ENCODE measurements at places on chromosomes 1 and 21.

DNA sequence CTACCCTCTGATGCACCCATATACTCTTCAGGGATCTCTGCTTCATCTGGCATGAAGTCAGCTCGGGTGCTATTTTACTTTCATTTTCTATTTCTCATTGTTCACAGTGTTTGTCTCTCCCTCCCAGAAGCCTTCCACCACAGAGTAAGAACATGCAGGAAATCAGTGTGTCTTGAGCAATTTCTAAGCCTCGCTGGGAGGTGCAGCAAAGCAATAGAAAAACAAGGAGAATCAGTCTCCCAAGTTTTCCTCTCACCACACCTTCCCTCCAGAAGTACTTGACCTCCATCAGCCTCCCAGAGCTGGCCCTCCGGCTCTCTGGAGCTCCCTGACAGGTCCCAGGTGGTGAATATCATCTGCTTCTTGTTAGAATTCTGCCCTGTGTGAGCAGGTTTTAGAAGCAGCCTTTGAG lies 594.7 kb upstream of the CAMK1G start:
- DNase-seq = peak; percentile 59

DNA sequence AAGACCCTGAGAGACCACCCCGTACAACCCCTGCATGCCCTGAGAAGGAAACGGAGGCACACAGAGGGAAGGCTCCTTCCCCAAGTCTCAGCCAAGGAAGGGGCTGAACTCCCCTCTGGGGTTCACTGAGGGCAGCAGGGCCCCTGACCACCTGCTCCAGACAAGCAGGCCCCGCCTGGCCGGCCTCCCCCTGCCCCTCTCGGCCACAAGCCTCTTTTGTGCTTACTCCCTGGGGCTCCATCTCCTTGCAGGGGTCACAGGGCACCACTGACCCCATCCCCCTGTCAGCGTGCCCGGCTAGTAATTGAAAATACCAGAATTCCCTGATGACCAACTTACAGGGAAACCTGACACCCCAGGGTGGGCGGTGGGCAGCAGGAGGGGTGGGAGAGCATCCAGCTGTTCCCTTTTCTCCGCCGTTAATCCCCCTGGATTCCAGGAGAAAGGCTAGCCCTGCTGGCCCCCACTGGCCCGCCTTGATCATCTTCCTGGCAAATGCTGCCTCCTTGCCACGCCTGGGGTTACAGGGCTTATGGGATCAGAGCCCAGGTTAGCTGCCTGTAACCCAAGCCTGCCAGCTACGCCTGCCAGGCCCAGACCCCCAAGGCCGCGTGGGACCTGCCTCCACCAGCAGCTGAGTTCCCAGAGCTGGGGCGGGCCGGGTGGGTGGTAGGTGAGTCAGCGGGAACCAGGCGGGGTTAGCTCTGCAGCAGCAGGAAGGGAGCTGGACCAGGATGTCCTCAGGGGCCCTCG lies 96.1 kb downstream of the LACTBL1 start:
- DNase-seq = peak; percentile 44

GRCh38 chr1:167517535-167518330 lies 596 bp downstream of the CD247 start:
- DNase-seq = no peak

DNA sequence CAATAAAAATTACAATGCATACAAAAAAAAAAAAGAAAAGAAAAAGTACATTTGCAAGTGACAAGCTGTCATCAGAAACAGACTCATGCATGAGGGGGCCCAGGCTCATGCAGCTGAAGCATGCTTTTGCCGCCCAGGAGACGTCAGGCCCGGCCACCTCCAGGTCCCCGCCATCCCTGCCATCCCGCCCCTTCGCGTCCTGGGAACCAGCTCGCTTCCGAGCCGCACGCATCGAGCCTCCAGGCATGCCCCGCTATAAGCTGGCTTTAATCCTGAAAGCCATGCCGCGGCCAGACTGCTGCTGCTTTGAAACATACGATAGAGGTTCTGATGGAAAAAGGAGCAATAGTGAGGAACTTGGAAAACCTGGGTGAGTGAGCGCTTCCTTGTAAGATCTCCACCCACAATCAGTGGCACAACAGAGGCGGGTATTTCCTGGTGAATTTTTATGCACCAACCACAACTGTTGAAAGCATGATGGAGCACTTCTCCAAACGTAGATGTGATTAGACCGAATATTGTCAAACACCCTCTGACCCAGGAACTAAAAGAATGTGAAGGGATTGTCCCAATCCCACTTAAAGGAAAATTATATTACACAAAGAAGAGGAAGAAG lies 113.7 kb downstream of the FAF1 start:
- DNase-seq = no peak

- peak; percentile 60 for DNase-seq
These were observed 716.9 kb downstream of the ADGRL2 start for GRCh38 chr1:82517586-82517985.

DNA sequence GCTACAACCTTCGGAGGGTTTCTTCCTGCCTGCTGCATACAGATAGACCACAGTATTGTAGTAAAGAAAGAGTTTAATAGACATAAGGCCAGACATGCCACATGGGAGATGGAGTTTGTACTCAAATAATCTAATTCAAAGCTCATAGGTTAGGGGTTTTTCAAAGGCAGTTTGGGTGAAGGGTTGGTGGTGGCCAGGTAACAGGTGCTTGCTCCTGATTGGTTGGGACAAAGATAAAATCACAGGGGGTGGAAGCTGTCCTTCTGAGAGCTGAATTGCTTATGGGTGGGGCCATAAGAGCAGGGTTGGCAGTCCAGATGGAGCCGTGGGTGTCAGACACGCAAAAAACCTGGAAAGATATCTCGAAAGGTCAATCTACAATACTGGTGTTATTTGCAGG lies 92.3 kb upstream of the ETV3 start:
- DNase-seq = no peak

DNA sequence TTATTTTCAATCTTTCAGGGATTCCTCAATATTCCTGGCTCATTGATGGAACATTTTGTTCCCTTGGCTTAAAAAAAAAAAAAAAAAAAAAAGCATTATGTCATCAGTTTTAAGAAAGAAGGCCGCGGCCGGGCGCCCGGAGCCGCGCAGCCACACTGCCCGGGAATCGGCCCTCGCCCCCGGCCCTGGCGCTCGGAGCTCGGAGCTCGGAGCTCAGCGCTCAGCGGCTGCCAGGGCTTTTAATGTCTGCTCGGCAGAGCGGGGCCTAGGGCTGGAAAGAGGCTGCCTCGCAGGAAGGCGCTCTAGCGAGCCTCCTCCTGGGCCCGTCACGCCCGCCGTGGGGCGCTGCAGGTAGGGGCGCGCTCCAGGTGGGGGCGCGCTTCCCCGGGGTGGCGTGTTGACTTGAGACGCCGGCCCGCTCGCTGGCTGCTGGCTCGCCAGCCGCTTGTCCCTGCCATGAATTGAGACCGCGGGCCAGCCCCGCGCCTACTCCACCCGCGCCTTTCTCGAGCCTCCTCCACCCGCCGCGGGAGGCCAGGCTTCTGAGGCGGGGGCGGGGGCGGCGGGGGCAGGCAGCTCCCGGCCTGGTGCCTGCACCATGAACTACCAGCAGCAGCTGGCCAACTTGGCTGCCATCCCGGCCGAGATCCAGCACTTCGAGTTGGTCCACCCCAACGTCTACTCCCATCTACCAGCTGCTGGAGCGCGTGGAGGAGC lies 5.4 kb upstream of the TDRD5 start:
- peak; percentile 40 for DNase-seq

DNA sequence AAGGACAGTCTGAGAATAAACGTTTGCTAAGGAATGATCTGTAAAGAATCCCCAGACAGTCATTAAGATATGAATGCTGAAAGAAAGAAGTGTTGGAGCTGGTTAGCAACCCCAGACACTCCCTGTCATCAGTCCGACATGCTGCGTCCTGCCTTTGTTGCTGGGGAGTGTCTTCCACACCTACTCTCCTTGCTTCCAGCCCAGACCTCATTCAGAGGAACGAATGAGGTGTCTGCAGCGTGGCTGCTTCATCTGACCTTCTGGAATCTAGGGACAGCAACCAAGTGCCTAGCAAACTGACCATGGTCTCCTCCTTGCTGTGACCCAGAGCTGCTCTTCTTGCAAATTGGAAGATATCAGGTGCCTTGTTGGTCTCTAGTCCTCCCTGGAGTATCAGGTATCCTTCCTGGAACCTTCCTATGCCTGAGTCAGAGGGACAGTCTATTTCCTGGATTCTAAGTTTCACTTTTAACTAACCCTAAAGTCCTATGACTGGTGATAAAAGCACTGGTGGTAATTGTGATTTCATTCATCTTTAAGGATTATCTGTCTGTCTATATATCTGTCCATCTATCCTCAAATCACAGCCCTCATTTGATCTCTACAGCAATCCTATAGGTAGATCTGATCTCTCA lies 45.3 kb downstream of the NFASC start:
- DNase-seq = no peak

DNA sequence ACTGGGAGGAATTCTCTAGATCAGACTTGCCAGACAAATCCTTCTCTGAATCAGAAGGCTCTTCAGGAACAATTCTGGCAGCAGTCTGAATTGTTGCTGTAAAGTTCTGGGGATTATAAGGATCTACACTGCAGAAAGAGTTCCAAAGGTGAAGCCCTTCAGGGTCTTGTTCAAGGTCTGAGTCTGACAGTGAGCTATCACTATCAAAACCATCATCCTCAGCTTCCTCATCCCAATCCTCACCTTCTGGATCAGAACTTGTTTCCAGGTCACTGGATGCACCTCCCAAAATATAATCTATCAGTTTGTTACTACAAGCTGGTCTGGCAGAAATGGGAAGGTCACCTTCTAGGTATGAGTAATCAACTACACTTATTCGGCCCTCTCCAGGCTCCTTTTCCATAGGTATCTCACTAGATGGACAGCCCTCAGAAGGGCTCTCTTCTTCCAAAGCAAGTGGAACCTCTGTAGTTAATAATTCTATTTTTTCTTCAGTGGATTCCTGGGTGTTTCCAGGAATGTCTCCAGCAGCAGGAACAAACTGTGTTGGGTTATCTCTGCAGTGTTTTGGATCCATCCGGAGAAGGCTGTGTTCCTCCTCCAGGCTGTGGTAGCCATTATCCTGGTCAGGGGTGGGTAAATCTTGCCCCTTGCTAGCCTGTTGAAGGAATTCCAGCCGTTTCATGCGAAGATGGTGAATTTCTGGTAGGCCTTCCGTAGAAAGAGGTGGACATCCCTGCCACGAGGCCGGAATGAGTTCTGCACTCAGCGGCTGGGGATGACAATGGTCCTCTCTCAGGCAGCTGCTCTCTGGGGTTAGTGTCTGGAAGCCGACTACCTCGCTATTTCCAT lies 1.6 kb downstream of the PPP1R15B start:
- no peak for DNase-seq

GRCh38 chr1:170620164-170620563 lies 43.8 kb upstream of the PRRX1 start:
- DNase-seq = peak; percentile 25

- peak; percentile 60 for DNase-seq
These were observed 40.4 kb downstream of the UBR4 start for GRCh38 chr1:19169642-19170041.

DNA sequence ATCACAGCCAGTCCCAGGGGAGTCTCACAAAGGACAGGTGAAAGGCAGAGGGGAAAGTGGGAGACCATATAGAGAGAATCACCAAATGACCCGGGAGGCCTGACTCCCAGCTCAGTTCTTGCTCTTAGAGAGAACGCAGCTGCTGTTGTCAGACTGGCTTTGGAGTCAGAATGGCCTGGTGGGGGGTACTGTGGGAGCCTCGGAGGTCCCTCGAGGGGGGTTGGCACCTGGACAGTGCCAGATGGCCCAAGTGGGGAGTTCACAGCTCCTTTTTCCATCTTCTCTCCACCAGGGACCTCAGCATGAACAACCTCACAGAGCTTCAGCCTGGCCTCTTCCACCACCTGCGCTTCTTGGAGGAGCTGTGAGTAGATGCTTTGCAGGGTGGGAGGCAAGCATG lies 31.5 kb downstream of the LGR6 start:
- DNase-seq = no peak

DNA sequence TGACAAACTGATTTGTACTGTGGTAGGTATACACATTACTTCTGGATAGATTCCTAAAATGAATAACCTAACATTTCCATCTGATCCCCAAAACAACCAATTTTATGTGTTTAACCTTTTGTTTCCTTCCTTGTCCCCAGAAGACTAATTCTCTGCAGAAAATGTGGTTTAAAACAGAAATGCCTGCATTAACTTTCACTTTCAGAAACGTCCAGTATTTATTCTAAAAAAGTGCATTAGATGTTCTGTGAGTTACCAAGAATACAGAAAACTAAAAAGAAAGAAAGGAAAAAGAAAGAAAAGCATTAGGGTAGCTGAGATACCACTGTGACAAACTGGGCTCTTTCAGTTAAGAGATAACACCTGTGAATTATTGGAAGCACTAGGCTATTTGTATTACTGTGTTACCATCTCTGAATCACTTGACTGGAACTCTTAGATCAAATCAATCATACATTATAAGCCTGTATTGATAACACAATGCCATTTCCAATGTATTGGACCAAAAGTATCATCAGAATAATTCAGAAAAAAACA lies 177.7 kb downstream of the NCAM2 start:
- no peak for DNase-seq

GRCh38 chr21:42097860-42098454 lies 26.8 kb downstream of the UMODL1 start:
- peak; percentile 97 for DNase-seq

DNA sequence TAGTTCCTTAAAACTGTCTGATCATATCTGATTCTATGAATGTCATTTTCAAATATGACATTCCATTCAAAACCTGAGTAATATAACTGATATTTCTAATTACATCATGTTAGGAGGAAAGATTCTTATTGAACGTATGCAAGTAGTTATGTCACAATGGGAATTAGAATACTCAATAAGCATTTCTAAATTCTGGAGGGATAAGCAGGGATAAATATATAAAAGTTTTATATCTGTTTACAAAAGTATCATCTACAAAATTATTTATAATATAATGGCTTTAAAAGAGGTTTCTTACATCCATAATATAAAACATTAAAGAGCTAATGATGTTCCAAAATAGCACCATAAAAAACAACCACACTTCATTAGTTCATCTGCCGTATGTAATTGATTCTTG lies at the start of gene OR14A2:
TSS of gene OR14A2 (minus strand) at position 101 of the 400 bp plus-strand sequence.
- no peak for DNase-seq

GRCh38 chr21:44790368-44790767 lies 11.3 kb downstream of the UBE2G2 start:
- no peak for DNase-seq

DNA sequence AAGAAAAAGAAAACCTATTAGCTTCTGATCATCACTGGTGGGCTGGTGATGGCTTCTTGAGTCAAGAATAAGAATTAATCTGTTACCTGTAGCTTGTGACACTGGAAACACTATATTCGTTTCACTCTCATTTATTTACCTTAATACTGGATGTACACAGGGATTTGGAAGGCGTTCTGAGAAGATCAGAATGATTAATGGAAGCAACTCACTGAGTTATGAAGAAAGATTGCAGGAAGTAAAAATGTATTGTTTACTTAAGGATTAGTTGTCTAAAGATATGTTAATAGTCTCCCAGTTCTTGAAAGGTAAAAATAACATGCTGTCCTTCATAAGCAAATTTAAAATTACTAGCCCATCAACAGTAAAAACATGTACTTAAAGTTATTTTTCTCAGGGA lies 644.9 kb upstream of the NCAM2 start:
- DNase-seq = no peak

- DNase-seq = no peak
These were observed 7.8 kb upstream of the NUDT17 start for GRCh38 chr1:145837656-145838055.

Measured in fibroblast of lung (primary cell).